ENCODE measurements at places on chromosomes 16 and 17. TPM values are rescaled to one million over a fixed set of nuclear protein-coding genes. Genes with fewer than 3 reads are reported as not detected.

Gene IL17C
- total RNA-seq, result not detected

- no peak for DNase-seq
Observed at GRCh38 chr17:40371261-40371929, 6.9 kb upstream of the GJD3 start.

GRCh38 chr17:395179-395578 is 42.6 kb upstream of the RPH3AL start:
- DNase-seq, result no peak

Gene PPP1R27
- 245 TPM for total RNA-seq

- DNase-seq, result no peak
Observed at GRCh38 chr17:17411692-17412091, 65.1 kb upstream of the MED9 start.

Gene GAS2L2
- total RNA-seq, result 0.75 TPM

Gene HSD11B2
- 4.1 TPM for total RNA-seq

- DNase-seq, result no peak
Observed at GRCh38 chr17:4334776-4335584, 31.5 kb downstream of the UBE2G1 start.

- DNase-seq, result no peak
Observed at GRCh38 chr17:66299711-66300110, 2.7 kb upstream of the PRKCA start.

Gene GFOD2
- 11.1 TPM for total RNA-seq

Gene C16orf46
- not detected for total RNA-seq

DNA sequence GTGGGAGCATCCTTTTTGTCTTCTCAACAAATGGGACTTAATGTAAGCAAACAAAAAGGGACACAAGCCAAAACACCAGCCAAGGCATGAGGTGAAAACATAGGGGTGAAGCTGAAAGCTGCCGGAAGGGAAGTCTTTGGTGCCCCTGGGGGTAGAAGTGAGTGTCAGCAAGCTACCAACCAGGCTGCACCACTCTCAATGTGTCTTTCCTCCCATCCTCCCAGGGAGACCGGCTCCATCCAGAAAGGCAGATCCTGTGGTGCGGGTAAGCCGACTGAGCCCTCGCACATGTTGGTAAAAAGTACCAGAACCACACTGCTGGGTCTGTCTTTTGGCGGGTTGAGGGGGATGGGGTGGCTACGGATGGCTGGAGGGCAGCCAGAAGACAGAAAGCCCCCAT is 52.0 kb upstream of the SREBF1 start:
- no peak for DNase-seq

Gene SEZ6L2
- total RNA-seq, result 0.20 TPM

GRCh38 chr16:760065-760464 is 469 bp upstream of the MSLN start:
- DNase-seq, result no peak

- DNase-seq, result no peak
Observed at GRCh38 chr16:68275611-68276191, 11.4 kb downstream of the SLC7A6 start.

Gene EPOP
- total RNA-seq, result 0.29 TPM

DNA sequence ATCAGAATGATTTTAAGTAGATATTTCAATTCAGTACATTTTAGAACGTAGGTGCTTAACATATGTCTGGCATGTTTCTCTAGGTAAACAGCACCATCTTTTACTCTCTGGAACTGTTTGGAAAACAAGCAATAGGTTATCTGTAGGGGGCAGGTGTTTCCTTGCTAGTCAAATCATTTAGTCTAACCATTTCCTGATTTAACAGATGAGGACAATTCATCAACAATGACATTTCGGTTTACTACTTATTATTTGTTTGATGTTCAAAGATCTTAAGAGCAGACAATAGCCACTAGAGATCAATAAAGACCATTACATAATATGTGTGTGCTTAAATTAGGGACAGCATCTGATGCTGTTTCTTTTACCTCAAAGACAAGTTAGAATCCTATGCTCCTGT is 173.1 kb downstream of the CEP112 start:
- DNase-seq, result no peak

Gene FSCN2
- total RNA-seq, result 0.46 TPM

Gene GPT2
- 18.1 TPM for total RNA-seq

Gene DNAH9
- total RNA-seq, result not detected

DNA sequence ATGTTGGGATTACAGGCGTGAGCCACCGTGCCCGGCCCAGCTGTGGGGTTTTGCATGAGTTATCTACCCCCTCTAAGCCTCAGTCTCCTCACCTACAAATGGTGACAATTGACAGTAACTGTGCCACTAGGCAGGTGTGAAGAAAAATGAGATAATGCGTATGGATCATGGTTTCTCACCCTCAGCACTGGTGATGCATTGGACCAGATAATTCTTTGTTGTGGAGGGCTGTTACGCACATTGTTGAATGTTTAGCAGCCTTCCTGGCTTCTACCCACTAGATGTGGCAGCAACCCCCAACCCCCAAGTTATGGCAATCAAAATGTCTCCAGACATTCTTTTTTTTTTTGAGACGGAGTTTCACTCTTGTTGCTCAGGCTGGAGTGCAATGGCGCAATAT is 9.0 kb upstream of the HAPSTR1 start:
- DNase-seq, result no peak

Gene CCL2
- 4.3 TPM for total RNA-seq

- no peak for DNase-seq
Observed at GRCh38 chr17:4467287-4467686, 31.4 kb upstream of the SPNS2 start.

Gene KCNH4
- not detected for total RNA-seq

Gene SLC13A5
- total RNA-seq, result 0.39 TPM

DNA sequence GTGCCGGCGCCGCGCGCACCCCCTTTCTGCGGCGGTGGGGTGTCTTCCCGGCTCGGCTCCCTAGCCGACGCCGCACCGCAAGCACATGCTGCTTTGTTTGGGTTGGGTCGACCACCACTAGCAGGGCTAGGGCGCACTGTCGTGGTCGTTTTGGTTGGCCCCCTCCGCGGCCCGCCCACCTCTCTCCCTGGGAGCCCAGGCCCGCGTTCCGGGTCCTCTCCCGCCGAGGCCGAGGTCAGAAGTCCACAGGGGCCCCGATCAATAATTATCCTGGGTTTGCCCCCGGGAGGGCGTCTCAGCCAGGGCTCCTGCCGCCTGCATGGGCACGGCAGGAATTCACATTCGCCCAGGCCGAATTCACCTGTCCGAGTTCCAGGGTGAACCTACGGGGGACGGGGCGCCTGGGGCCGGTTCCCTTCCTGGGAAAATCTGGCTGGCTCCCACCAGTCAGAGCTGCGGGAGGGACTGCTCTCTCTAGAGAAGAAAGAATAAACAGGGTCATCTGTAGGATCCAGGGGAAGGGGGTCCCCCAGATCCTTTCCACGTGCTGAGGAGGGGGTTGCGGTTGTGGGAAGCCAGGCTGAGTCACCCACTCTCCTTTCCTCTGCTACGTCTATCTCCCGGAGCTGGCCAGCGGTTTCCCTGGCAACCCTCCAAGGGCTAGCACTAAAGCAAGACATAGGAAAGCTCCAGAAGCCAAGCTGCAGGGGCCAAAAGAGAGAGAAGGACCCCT is 584 bp upstream of the STAT5B start:
- DNase-seq, result peak; percentile 44

Gene TUBD1
- total RNA-seq, result 5.4 TPM

DNA sequence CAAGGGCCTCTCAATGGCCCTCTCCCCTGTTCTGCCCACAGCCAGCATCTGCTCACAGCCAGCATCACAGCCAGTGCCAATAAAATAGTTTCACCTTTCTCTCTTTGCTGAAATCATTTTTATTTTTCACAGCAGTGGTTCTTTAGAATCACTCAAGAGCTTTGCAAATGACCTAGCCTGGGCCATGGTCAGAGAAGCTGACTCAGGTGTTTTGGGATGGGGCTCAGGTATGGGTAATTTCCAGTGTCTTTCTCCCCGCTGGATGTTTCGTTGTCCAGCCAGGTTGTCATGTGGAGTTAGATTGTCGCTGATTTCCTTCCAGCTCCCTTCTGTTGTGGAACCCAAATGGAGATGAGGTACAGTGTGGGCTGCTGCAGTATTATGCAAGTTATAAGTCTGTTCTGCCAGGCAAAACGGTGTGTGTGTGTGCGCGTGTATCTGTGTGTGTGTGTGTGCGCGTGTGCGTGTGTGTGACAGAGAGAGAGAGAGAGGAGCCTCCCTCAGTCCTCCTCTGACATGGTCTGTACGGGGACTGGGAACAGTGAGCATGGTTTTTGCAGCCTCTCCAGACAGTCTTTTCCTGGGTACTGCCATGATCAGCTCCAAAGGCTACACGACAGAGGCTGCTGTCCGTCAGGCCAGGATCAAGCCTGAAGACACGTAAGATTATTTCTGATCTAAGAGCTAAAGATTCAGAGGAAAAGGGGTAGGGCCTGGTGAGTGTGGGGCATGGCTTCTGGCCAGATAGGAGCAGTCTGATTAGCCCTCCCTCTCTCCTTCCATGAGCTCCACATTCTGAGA is 1.4 kb upstream of the PMP22 start:
- no peak for DNase-seq

GRCh38 chr17:82559566-82560251 is 40.2 kb downstream of the FOXK2 start:
- no peak for DNase-seq

Gene SPEM1
- total RNA-seq, result not detected

DNA sequence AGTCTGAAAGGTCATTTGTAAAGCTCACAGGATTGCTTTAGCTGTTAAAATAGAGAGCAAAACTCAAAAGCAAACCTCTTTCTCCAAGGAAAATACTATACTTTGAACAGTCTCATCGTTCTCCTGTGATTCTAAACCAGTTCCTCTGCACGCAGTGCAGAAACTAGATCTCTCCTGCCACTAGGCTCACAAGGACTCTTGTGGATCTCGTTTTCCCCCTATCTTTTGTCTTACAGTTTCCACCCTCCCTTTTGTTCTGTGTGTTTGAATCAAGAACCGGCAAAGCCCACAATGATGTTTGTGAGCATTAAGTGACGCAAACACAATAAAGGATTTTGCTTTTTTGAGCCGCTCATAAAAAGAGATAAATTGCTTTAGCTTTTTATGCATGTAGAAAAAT is 1103.5 kb upstream of the RBFOX1 start:
- DNase-seq, result no peak

DNA sequence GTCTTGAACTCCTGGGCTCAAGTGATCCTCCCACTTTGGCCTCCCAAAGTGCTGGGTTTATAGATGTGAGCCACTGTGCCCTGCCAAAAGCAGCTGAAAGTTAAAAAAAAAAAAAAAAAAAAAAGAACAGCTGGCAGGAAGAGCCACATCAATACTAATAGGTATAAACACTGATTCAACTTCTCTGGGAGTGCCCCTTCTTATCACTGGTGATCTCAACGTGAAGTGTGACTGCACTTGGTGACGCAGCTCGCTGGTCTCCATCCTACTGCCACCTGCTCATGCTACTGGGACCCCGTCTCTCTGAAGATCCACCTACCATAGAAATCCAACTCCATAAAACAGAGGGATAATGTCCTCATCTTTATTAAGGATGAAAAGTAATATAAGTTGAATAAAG is 40.8 kb downstream of the RNF157 start:
- no peak for DNase-seq

GRCh38 chr17:17739388-17740066 is 58.3 kb downstream of the RAI1 start:
- no peak for DNase-seq

Gene GJD3
- total RNA-seq, result not detected

GRCh38 chr16:18931756-18932155 is 5.5 kb upstream of the SMG1 start:
- peak; percentile 92 for DNase-seq

GRCh38 chr16:52572656-52573055 is 25.7 kb upstream of the TOX3 start:
- no peak for DNase-seq

DNA sequence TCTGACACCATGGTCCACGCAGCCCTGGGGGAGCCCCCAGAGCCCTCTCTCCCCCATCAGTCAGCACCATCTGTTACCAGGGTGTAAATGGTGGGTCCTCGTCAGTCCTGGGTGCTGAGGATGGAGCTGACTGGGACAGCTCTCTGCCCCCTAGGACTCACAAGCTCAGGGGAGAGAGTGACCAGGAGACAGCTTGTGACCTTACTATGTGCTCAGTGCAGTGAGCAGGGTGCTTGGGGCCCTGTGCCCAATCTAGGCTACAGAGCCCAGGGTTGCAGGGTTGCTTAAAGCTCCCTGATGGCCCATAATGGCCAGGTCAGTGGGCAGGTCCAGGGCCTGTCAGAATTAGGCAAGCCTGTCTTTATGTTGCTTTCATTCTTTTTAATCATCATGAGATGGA is 11.3 kb downstream of the MMP2 start:
- DNase-seq, result no peak

GRCh38 chr17:83180996-83181481 is 101.6 kb downstream of the METRNL start:
- no peak for DNase-seq

- DNase-seq, result no peak
Observed at GRCh38 chr17:27384726-27385125, 71.5 kb upstream of the KSR1 start.

Gene TNP2
- total RNA-seq, result not detected

Gene TPSG1
- not detected for total RNA-seq

DNA sequence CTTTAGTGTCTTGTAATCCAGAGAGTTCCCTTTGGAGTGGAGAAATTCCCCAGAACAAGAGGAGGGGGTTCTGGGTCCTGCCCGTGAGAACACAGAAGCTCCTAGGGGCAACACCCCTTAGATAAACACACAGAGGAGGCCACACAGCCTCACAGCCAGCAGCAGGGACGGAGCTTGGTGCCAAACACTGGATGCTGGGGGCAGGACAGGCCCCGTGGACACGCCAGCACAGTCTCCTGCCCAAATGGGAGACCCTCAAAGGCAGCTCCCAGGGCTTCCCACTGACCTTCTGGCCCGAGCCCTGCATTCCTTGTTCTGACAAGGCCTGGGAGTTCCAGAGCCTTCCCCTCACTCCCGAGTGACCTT is 31.8 kb upstream of the JPH3 start:
- DNase-seq, result no peak

Gene CDK5R1
- 1.7 TPM for total RNA-seq
